COR-L47 (cell line): ENCODE measurements at places on chromosomes 6 and 20.
A peak's percentile ranks its signal among the peaks of the same experiment; 100 is the strongest.

DNA sequence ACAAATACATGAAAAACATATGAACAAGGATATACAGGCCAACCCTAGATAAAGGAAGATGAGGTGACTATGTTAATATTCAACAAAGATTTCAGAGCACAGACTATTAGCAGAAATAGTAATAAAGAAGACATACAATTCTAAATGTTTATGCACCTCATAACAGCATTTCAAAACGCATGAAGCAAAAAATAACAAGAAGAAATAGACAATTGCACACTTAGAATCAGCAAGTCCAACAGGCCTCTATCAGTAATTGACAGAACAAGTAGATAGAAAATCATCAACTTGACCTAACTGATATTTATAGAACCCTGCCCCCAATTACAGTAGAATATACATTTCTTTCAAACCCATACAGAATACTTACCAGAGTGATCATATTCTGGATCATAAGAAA lies 11.4 kb upstream of the DOK5 start:
- DNase-seq, result no peak

DNA sequence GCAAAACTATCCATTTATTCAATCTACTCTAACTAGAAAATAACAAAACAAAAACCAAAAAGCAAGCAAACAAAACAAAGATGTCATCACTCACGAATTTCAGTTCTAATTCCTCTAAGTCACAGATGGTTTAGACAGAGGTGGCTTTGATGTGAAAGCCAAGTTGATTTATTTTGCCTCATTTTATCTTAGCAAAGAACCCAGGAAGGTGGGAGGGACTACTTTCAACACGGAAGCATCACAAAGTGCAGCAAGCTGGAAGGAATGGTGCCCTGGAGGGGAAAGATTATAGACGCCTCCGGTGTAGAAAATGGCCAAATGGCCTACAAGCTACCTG lies 88.4 kb downstream of the LAMP5 start:
- no peak for DNase-seq

DNA sequence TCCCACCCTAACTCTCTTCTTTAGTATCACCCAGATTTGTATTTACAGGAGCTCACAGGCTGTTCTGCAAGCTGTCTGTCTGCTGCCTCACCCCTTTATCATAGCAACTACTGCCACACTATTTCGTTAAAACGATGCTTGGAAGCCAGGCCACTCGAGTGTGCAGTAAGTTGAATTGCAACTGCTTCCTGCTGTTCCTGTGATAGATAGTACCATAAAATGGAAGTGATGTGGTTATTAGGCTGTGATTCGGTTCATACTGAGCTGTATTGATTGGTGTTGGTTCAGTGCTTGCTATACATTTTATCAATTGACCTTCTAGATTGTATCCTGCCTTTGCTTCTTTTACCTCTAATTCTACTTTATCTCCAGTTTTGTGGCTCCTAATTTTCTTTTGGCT lies 325.4 kb downstream of the RNF144B start:
- no peak for DNase-seq

GRCh38 chr20:45347936-45348778 lies at the start of gene SDC4:
TSS of gene SDC4 (minus strand) at chr20:45348424. CDS start at chr20:45348384, 40 bp downstream.
- DNase-seq, result peak; percentile 41

DNA sequence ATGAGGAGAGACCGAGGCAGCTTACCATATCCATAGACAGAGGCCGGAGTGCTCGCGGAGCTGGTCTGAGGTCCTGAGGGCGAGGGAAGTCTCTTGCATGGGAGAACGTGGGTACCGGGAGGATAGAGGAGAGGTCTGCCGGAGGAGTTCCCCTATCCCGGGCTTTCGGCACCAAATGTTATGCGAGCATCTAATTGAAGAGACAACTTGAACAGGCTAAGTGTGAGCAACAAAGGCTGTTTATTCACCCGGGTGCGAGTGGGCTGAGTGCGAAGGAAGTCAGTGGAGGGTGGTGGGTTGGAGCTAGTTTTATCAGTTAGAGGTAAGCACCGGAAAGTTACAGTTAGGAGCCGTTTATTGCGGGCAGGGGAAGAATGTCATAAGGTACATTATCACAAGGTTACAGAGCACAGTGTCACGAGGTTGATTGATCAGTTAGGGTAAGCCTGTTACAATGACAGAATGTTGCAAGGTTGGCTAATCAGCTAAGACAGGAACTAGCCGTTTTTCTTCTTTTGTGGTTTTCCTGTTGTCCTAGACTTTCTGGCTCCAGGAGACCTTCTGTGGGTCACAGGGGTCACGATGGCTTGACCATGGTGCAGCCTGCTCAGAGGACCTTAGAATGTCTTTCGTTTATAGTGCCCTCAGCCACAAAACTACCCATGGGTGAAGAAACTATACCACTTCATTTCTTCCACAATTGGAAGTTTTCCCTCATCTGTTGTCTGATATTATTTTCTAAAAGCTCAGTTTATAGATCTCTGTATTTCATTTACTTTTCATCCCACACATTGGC lies 746.0 kb upstream of the ADGRB3 start:
- DNase-seq, result no peak

DNA sequence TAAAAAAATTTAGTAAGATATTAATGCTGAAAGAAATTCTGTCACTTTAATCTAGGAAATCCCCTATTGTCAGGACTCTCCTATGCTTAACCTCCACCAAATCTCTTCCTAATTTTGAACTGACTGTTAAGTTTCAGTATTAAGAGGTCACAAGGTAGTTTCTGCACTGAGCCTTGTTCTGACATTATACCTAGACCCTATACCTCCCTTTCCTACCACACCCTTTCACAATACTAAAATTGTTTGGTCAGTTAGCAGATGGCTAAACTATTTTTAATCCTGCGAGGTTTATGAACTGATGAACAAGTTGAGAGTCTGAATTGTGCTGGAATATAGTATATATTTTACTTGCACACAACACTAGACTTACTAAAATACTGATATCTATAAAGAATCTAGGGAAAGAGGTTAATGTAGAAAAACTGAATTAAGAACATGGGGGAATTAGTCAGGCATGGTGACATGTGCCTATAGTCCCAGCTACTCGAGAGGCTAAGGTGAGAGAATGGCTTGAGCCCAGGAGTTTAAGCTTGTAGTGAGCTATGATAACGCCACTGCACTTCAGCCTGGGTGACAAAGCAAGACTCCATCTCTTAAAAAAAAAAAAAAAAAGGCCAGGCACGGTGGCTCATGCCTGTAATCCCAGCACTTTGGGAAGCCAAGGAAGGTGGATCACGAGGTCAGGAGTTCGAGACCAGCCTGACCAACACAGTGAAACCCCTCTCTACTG lies 51.5 kb downstream of the HBS1L start:
- DNase-seq, result no peak

DNA sequence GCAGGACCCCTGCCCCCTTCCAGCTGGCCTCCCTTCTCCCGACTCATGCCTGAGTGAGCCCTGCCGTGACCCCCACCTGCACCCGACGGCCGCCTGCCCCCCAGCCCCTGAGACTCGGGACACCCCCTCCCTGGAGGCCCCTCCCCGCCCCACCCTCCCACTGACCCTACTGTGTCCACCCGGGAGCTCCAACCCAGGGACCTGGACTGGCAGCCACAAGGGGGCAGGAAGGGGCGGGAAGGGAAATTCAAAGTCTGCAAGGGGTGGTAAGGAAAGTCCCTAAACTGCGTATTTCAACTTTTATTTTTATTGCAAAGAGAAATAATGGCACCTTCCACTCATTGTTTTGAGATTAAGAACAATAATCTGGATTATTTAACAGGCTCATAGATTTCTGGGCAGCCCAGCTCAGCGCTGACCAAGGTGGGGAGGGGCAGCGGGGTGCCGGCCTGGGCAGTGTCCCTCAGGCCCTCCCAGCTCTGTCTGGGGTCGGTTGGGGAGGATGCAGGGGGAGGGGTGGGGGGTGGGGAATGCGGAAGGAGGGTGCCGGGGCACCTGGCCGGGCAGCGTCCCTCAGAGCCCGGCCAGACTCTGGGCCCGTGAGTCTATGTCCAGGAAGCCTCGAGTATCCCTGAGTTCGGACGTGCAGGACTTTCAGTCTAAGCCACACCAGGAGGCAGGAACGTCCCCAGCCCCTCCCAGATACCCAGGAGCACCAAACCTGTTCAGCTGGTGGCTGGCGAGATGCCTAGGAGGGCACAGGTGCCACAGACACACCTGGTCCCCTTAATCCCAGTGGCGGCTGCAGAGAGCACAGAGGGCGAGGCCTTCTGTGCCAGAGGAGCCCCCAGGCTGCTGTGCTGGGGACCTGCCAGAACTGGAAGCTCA lies 1.3 kb upstream of the PTK6 start:
- DNase-seq, result peak; percentile 90

- no peak for DNase-seq
These were observed 228.1 kb downstream of the PRL start for GRCh38 chr6:22068561-22069305.

DNA sequence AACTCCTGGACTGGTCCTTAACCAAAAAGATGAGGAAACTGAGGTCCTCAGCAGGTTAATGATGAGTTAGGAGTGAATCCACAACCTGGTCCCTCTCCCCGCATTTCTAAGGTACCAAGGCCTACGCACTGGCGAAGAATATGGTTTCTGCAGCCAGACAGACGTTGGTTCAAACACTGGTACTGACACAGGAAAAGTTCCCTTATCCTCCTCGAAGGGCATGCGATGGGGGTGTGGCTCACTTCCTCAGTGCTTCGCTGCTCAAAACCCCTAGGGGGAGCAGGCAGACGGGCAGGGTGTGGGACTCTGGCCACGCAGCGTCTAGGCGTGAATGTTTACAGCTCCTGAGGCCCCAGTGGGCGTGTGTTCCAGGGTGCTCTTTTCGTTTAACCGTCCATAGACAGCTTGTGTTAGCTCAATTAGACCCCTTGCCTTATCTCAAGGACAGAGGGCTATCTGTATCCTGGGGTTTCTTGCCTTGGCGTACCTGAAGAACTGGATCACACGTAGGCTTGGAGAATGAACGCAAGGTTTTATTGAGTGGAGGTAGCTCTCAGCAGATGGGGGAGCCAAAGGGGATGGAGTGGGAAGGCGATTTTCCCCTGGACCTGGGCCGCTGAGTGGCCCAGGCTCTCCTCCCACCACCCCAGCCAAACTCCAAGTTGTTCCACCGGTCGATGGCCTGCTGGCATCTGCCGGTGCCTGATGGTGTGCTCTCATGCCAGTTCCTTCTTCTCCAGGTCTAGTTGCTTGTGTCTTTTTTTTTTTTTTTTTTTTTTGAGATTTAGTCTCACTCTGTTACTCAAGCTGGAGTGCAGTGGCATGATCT lies 31.8 kb upstream of the PTPN1 start:
- peak; percentile 51 for DNase-seq

DNA sequence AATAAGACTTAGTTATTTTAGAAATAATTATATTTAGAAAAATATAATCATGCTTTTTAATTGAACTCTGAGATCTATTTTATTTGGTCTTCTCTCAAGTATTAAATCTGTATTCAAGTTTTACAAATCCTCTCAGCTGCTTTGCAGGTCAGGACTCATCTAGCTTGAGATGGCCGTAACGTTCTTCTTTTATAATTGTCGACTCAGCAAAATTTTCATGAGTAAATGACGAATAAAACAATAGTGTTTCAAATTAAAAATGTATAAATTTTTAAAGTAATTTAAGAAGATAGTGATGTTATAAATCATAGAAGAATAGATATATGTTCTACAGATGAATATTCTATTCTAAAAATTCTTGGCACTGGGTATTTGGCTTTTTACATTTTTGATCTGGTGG lies 957.1 kb upstream of the EYS start:
- DNase-seq, result no peak

DNA sequence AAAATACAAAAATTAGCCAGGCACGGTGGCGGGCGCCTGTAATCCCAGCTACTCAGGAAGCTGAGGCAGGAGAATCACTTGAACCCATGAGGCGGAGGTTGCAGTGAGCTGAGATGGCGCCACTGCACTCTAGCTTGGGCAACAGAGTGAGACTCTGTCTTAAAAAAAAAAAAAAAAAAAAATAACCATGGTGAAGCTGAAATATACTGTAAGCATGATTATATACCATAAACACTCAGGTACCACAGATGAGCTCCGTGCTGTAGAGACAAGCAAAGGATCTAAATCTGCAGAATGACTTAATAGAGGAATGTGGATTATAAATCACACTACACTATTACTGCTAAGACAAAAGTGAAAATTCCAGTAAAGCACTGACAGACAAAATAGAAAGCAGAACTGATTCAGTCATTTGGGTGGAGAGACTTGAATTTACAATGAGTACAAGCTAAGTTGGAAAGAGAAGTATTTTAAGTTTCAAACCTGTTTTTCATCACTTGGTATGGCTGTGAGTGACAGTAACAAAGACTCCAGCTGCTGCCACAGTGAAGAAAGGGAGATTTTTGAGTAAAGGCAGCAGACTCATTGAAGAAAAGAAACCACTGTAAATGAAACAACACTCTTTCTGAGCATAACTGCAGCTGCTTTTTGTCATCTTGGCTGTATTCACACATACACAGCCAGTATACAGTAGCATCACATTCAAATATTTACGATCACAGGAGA lies 322.1 kb downstream of the RNGTT start:
- DNase-seq, result no peak

DNA sequence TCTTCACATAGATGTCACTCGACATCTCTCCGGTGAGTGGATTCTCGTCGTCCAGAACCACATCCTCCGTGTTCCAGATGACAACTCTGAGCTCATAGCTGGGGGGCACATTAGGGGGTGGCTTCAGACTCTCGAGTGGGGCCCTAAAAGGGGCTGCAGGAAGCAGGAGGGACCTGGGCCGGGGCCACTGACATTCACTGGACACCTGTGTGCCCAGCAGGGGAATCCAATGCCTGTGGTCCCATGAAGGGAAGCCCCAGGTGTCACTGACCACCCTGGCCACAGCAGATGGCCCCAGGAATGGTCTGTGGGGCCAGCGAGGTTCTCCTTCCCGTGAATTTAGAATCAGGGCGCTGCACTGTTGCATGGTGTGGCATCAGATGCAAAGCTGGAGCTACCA lies 18.7 kb downstream of the ERGIC3 start:
- DNase-seq, result no peak

- DNase-seq, result peak; percentile 68
These were observed 158.1 kb upstream of the GMDS start for GRCh38 chr6:2403546-2403945.
